ENCODE measurements at places on chromosomes 6 and 20.

GRCh38 chr20:60055740-60056139, 97.5 kb downstream of the CDH26 start:
- DNase-seq = no peak

DNA sequence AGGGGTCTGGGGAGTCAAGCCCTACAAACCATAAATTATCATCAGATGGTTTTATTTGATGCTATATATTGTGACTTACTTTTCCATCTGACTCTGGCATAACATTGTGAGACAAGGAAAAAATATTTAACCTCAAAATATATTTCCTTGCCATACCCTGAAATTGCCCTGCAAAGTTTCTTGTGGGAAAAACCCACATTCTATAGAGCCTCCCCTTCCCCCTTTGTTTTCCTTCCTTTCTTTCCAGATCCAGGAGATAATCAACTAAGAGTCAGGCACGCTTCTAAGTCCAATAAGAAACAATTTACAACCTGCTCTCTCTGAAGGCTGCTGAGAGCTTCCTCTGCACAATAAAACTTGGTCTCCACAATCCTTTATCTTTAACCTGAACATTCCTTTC, 17.5 kb upstream of the HINT3 start:
- no peak for DNase-seq

- DNase-seq = no peak
Observed at GRCh38 chr6:140548366-140548765, 1173.9 kb upstream of the CITED2 start.

DNA sequence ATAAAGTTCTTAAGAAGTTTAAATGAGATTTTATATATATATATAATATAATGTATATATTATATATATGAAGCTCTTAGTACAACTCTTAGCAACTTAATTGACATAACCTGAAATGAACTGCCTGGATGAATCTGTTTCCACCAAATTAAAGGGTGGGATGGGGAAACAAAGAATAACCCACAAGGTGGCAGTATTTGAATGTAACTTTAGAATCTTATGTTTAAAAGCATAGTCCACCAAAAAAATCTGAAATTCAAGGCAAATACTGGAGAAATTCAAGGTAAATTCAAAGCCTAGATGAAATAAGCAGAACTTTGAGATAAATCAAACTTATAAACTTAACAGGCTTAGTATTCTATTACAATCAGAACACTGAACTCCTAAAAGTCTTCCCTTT, 4.4 kb upstream of the IBTK start:
- no peak for DNase-seq

DNA sequence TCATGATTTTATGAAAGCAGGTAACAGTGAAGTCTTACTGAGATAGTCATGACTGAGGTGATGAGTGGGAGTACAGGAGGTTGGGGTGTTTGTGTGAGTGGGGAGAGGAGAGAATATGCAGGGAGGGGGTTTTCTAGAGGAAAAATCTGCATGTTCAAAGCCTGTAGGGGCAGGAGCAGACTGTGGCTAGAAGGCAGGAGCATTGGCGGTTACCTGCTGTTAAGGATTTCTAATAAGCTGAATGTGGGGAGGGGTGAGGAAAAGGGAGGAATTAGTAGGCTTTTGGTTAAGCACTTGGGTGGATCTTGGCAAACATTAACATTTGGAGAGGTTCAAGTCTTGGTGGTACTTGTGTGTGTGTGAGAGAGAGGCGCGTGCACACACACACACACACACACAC, 70.8 kb downstream of the EYA4 start:
- DNase-seq = no peak

- DNase-seq = no peak
Observed at GRCh38 chr6:139490482-139490881, 116.0 kb upstream of the CITED2 start.

GRCh38 chr20:43798291-43799149, 71.7 kb upstream of the GTSF1L start:
- no peak for DNase-seq

DNA sequence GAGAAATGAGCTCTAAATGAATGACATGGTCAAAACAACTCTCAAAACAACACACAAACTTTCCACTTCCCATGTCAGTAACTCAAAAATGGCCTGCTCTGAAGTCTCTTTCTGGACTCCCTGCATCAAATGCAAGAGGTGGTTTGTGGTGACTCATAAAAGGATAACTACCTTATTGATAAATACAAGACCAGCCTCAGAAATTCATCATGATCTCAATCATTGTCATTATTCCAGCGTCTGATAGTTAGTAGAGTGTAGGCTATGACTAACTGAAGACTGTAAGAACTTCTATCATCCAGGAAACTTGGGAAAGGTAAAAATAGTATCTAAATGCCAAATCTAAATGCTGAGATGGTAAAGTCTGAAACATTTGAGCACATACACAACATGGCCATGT, 369.4 kb downstream of the BMP2 start:
- no peak for DNase-seq

DNA sequence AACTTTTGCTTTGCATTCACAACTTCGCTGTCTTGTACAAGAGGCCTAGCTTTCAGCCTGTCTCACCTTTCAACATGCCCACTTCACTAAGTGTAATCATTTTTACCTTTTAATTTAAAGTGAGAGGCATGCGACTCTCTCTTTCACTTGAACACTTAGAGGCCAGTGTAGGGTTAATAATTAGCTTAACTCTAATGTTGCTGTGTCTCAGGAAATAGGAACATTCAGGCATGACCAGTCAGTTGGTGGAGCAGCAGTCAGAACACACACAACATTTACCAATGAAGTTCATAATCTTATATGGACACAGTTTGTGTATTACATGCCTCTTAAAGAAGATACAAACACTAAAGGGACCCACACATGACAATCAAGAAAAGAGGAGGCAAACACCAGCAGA, 47.6 kb downstream of the HTR1B start:
- no peak for DNase-seq

- DNase-seq = no peak
Observed at GRCh38 chr6:134464690-134465411, 146.9 kb upstream of the SGK1 start.

DNA sequence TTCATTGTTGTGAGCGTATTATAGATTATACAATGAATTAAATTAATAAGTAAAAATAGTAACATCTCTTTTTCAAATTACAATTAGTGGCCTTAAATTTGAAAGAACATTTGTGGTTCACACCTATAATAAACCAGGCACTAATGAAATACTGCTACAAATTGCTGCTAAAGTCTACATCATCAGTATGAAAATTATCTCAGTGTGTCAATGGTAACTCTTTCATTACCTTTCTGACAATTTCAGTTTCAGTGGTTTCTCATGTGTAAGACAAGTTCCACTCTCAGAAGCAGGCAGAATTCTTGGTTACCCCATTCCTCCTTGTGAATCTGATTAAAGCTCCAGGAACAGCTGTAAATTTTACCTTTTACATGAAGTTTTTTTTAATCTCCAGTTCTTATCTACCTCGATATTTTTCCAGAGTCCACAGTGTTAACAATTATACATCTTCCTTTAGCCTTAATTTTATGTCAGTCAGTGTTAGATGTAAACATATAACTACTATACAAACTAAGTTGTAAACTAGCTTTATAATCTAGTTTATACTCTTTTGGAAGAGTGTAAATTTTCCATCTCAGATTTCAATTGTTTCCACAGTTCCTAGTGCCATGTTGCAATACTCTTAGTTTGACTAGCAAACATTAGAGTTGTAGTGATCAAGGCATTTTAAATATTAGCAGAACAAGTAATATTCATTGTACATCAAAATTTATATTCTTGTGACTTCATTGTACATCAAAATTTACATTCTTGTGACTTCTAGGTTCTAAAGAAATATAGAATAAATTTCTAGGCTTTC, 1038.4 kb downstream of the EPHA7 start:
- DNase-seq = no peak

GRCh38 chr6:124823240-124824111, 138.8 kb upstream of the RNF217 start:
- DNase-seq = no peak

GRCh38 chr20:52443874-52444273, 252.3 kb upstream of the ZFP64 start:
- no peak for DNase-seq

- no peak for DNase-seq
Observed at GRCh38 chr20:35731469-35731788, 10.6 kb downstream of the RBM39 start.

- DNase-seq = no peak
Observed at GRCh38 chr6:106087548-106088325, 1.6 kb downstream of the PRDM1 start.

GRCh38 chr6:6943421-6943820, 164.3 kb upstream of the RREB1 start:
- no peak for DNase-seq

DNA sequence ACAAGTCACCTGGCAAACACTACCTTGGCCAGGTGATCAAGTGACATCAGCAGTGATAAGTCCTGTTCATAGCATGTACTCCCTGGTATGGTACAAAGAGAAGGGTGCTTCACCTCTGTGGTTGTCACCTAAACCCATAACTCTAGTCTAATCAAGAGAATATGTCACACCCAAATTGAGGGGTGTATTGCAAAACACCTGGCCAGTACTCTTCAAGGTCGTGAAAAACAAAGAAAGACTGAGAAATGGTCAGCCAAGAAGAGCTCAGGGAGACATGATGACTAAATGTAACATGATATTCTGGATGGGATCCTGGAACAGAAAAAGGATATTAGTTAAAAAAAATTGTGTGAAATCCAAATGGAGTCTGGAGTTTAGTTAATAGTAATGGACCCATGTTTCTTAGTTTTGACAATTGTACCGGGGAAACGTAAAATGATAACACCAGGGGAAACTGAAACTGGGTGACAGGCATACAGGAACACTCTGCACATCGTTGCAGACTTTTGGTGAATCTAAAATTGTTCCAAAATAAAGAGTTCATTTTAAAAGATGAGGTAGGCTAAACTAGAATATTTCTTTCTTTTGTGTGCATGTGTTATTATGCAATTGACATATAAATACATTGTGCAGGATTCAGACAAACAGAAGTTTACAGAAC, 262.0 kb downstream of the CDC5L start:
- DNase-seq = peak; percentile 38

DNA sequence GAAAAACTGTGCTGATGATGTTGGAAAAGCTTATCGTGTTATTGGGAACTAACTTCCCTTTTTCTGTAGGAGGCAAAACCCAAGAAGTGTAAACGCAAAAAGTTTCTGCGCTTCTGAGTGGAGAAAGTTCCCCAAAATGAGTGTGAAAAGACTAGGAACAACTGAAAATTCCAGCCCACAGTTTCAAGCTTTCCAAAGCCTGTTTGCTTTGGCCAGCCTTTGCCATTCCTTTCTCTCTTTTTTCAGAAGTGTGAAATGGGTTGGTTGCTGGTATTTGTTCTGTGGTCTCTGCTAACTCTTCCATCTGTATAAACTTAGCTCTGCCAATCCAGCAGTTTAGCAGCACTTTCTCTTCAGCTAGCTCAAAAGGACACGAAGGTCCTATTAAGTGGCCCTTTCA, 491.3 kb downstream of the MAFB start:
- no peak for DNase-seq

DNA sequence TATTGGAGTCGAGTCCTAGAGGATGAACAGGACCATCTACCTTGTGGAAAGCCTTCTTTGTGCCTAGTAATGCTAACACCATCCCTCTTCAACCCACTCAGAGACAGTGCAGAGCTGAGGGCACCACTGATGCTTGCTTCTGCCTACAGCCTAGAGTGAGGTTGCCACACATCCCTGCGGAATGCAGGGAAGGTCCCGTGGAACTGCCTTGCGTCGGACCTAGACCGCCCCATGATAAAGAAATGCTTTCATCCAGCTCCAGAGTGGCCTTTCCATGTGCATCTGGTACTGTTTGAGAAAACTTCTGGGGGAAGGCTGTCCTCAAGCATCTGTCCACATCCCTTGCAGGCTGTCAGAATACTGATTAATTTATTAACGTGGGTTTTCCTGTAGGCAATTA, 168.4 kb downstream of the PHACTR1 start:
- no peak for DNase-seq

DNA sequence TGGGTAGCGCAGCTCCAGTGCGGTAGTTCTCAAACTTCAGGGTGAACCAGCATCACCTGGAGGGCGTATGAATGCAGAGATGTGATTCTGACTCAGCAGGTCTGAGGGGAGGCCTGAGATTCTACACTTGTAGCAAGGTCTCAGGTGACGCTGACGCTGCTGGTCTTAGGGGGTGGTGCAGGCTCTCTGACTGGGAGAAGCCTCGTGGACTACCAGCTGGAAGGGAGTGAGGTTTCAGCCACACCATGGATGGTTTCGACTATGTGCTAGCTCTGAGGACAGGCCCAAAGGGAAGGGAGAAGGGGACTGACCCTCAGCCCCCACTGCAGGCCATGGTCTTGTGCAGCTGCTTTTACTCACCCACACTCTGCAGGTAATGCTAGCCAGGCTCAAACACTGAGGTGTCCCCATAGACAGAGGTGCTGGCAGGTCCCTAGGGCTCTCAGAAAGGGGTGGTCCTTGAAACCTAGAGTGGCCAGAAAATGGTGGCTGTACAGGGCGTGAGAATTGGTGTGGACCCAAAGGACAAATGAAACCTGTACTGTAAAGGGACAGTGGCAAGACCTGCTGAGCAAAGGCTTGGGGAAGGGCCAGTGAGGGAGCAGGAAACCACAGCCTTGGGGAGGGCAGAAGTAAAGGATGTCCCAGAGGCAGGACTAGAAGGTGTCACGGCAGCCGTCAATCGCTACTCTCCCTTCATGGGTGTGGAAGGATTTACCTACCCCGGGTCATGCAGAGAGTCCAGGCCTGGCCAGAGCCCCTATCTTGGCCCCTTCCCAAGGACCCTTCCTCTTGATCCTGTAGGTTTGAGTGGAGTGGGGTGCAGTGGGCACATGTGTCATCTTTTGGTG, 52.7 kb downstream of the EBF4 start:
- no peak for DNase-seq

- no peak for DNase-seq
Observed at GRCh38 chr20:32982617-32983458, 21.4 kb downstream of the SUN5 start.

- DNase-seq = no peak
Observed at GRCh38 chr6:52640170-52640569, 30.7 kb upstream of the TMEM14A start.

GRCh38 chr6:150145830-150146229, 3.0 kb downstream of the PPP1R14C start:
- DNase-seq = no peak

DNA sequence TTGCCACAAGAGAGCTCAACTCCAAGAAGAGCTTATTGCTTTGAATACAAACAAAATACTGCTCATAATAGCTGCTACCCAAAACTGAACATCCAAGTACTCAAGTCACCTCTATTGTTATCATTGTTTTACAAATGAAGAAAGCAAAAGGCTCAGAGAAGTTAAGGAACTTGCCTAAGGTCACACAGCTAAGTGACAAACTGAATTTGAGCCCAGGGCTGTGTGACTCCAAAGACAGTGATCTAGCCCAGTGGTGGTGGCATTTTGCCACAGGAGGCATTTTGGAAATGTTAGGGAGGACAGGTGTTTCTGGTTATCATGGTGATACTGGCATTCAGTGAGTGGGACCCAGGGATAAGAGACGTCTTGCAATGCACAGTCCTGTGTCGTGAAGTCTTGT, 79.5 kb downstream of the KCNB1 start:
- no peak for DNase-seq
